ENCODE measurements at places on chromosomes 2 and 18.

DNA sequence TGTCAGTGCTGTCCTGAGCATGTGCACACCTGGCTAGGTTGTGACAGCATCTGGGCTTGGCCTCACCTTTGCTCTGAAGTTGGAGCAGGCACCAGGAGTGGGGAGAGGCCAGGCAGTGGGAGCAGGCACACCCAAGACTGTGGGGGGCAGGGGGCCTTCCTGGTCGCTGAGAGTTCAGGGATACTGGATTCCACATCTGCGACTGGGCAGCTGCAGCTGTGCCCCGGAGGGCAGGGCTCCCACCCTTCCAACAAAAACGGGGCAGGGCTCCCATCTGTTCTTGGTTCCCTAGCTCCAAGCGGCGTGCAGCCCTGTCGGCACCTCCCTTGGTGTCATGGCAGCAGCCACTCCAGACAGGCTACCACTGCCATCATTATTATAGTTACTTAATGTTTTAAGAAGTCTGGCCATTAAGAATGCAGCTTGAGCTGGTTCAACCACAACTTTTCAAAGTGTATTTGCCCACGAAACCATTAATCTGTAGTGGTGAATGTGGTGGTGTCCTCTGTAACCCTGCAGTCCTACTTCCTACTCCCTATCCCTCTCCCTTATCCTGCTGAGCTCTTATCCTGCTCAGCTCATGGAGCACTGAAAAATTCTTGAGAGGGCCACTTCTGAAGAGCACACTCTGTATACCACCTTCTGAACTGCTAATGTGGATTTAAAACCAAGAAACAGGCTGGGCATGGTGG, 48.0 kb upstream of the RAB1A start:
- no peaks in the 10 kb centered on the region for H3K27me3 ChIP-seq
- DNase-seq: no peak
- H3K4me3 ChIP-seq: no peak overlapping the region
- H3K36me3 ChIP-seq: no peaks in the 10 kb centered on the region
- H3K4me1 ChIP-seq: no peaks in the 10 kb centered on the region

- H3K4me1 ChIP-seq: no peaks in the 10 kb centered on the region
- no peaks in the 10 kb centered on the region for H3K36me3 ChIP-seq
- no peak overlapping the region for H3K4me3 ChIP-seq
- no peaks in the 10 kb centered on the region for H3K27me3 ChIP-seq
Measured at GRCh38 chr18:68779169-68779568, 18.7 kb upstream of the CCDC102B start.

GRCh38 chr2:216312441-216312840, 59.8 kb downstream of the MARCHF4 start:
- no peak overlapping the region for H3K27ac ChIP-seq
- no peak overlapping the region for H3K4me3 ChIP-seq
- no peak for DNase-seq
- H3K4me1 ChIP-seq: no peaks in the 10 kb centered on the region
- H3K36me3 ChIP-seq: no peaks in the 10 kb centered on the region
- no peaks in the 10 kb centered on the region for H3K27me3 ChIP-seq

DNA sequence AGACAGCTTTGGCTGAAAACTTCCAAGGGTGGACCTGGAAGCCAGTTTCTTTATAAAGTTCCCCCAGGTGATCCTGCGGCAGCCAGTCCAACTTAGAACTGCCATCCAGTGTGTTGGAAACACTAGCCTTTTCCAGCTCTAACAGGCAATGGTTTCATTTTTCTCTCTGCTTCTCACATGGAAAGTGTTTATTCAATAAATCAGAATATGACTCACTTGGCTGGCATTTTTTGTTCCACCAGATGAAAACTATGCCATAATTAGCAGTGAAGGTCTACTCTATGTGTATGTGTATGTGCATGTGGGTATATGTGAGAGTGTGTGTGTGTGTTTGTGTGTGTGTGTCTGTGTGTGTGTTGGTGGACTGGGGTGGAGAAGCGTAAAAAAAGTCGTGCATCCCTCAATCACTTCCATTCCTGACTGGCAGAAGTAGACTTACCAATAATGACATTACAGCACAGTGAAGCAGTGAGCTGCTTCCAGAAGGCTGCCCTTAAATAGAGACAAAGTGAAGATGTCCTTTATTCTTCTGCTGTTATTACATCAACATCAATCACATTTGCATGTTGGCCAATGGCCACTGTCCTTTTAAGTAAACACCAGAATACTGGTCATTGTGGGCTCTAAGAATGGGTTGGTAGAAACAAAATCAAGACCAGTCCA, 90.9 kb upstream of the SETBP1 start:
- no peak overlapping the region for H3K27ac ChIP-seq
- H3K4me3 ChIP-seq: no peak overlapping the region
- H3K27me3 ChIP-seq: no peaks in the 10 kb centered on the region

GRCh38 chr2:80830891-80831290, 526.3 kb upstream of the LRRTM1 start:
- H3K36me3 ChIP-seq: no peaks in the 10 kb centered on the region
- no peak overlapping the region for H3K27ac ChIP-seq
- no peaks in the 10 kb centered on the region for H3K27me3 ChIP-seq
- no peak overlapping the region for H3K4me3 ChIP-seq

- peaks cover 17% of the 10 kb centered on the region for H3K36me3 ChIP-seq
- no peak overlapping the region for H3K27ac ChIP-seq
- DNase-seq: no peak
- no peak overlapping the region for H3K4me3 ChIP-seq
Measured at GRCh38 chr18:79915161-79916127, 36.0 kb downstream of the SLC66A2 start.

DNA sequence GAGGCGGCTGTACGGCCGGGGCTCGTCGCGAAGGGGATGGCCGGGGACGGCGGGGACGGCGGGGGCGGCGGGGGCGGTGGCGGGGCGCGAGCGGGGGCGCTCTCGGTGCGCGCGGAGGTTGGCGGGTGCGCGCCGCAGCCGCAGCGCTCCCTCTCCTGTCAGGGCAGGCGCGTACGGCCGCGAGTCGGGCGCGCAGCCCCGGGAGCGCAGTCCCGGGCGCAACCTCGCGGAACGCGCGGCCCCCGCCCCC, 296 bp upstream of the GRHL1 start:
- no peak overlapping the region for H3K27ac ChIP-seq
- H3K36me3 ChIP-seq: no peaks in the 10 kb centered on the region
- DNase-seq: no peak
- peak overlapping the region; percentile 49 for H3K4me3 ChIP-seq
- H3K4me1 ChIP-seq: peaks cover 10% of the 10 kb centered on the region

DNA sequence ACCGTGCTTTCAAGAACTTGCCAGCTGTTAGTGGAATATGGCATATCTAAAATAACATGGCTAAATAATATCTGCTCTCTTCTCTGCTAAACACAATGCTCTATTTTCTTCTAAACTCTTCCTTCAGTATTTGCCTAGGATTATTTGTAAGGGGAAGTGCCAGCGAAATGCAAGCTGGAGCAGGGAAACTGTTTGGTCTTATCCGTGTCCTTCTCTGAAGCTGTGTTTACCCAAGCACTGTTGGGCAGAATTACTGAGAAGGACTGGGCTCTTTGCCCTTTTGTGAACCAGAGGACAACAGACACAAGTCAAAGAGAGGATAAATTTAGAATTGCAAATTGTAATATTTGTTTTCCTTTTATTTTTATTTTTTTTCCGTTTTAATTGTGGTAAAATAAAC, 23.6 kb downstream of the CPO start:
- H3K27ac ChIP-seq: no peak overlapping the region
- H3K36me3 ChIP-seq: no peaks in the 10 kb centered on the region
- DNase-seq: no peak
- H3K4me3 ChIP-seq: no peak overlapping the region
- H3K4me1 ChIP-seq: no peaks in the 10 kb centered on the region

DNA sequence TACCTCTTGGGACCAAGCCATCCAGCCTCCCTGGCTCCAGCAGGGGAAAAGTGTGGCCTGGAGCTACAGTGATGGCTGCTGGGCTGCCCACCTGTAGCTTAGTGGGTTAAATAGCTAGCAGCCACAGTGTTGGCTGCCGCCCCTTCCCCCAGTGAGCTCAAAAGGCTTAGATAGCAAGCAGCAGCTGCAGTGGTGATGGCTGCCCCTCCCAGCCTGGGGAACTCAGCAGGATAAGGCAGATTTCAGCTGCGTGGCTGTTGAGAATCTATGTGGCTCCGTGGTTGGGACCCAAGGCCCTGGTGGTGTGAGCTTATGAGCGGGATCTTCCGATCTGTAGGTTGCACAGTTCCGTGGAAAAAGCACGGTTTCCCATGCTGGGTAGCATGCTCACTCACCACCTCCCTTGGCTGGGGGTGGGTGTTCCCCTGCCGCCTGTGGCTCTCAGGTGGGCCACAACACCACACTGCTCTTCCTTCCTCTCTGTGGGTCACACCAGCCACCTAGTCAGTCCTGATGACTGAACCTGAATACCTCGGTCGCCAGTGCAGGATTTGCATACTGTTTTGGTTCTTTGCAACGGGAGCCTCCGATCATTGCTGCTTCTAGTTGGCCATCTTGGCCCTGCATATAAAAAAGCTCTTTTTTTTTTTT, 946.5 kb upstream of the FAM98A start:
- no peaks in the 10 kb centered on the region for H3K27me3 ChIP-seq
- no peaks in the 10 kb centered on the region for H3K4me1 ChIP-seq
- no peak for DNase-seq
- no peak overlapping the region for H3K27ac ChIP-seq
- H3K36me3 ChIP-seq: no peaks in the 10 kb centered on the region

DNA sequence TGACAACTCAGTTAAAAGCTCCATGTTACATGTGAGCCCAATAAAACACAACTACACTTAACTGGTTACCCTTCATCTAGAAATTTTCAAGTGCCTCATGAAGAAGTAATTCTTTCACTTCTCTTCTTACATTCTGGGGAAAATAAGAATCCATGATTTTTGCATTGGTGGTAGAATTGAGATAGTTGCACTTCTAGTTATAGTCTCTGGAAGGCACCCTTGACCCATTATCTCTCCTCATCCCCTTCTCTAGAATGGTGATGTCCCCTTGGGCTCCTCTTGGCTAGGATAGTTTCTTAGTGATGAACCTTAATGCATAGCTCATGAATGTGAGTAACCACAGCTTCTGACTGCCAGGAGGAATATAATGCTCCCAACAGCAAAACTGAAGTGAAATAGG, 3.6 kb downstream of the LGALSL start:
- H3K4me3 ChIP-seq: no peak overlapping the region
- no peak overlapping the region for H3K27ac ChIP-seq
- no peaks in the 10 kb centered on the region for H3K36me3 ChIP-seq
- H3K4me1 ChIP-seq: peaks cover 12% of the 10 kb centered on the region

GRCh38 chr18:33330711-33331110, 109.8 kb downstream of the CCDC178 start:
- no peaks in the 10 kb centered on the region for H3K27me3 ChIP-seq
- H3K27ac ChIP-seq: no peak overlapping the region
- no peaks in the 10 kb centered on the region for H3K4me1 ChIP-seq
- no peak overlapping the region for H3K4me3 ChIP-seq
- no peaks in the 10 kb centered on the region for H3K36me3 ChIP-seq

DNA sequence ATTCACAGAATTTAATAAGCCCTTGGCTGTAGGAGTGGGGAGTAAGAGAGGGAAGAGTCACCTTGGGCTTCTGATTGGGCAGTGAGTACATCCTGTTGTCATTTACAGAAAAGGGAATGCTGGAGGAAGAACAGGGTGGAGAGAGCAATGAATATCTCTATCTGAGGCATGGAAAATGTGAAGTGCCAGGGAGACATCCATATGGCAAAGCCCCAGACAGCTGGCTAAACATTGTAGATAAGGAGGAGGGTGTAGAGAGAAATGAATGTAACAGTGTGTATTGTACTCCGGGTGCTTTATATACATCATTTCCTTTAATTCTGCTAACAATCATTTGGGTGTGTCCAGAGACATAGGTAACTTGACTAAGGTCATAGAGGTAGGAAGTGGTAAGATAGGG, 103.5 kb downstream of the UPP2 start:
- H3K4me1 ChIP-seq: no peaks in the 10 kb centered on the region
- no peaks in the 10 kb centered on the region for H3K27me3 ChIP-seq
- no peaks in the 10 kb centered on the region for H3K36me3 ChIP-seq
- no peak overlapping the region for H3K4me3 ChIP-seq

GRCh38 chr2:1591978-1592907, 152.1 kb downstream of the PXDN start:
- DNase-seq: no peak

DNA sequence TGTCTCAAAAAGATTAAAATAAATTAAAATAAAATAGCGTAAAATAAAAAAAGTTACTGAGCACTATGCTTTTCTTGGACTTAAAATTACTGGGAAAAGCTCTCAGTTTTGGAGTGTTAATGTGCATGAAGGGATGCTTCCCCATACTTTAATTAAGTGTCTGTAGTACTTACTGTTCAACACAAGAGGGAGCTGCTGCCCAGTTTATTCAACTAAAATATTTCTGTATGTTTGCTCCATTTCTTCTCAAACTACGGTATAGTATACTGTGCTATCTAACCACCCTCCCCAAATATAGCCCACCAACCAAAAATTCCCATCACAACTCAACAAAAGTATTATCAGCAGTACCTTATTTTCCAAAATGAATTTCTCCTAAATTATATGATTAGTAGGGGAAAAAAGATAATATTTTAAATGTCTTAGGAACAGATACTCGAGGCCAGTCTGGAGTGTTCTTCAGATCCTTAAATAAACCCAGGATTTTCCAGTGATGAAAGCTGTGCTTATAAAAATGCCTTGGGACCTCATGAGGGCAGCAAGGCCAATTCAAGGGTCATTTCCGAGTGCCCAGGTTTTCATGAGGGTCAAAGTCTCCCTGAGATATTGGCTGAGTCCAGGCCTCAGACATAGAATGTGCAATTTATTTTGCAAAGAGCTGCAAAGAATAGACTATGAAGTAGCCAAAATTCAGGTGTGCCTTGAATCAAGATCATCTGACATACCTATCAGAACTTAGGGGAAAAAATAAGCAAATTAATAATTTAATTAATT, 64.1 kb downstream of the CHRNA1 start:
- no peak for DNase-seq
- H3K4me1 ChIP-seq: no peaks in the 10 kb centered on the region
- no peaks in the 10 kb centered on the region for H3K36me3 ChIP-seq
- no peak overlapping the region for H3K27ac ChIP-seq
- no peaks in the 10 kb centered on the region for H3K27me3 ChIP-seq
- H3K4me3 ChIP-seq: no peak overlapping the region

- H3K36me3 ChIP-seq: no peaks in the 10 kb centered on the region
- no peak for DNase-seq
- H3K27ac ChIP-seq: no peak overlapping the region
- H3K27me3 ChIP-seq: no peaks in the 10 kb centered on the region
Measured at GRCh38 chr2:95760806-95761525, 169.2 kb downstream of the TRIM43 start.

DNA sequence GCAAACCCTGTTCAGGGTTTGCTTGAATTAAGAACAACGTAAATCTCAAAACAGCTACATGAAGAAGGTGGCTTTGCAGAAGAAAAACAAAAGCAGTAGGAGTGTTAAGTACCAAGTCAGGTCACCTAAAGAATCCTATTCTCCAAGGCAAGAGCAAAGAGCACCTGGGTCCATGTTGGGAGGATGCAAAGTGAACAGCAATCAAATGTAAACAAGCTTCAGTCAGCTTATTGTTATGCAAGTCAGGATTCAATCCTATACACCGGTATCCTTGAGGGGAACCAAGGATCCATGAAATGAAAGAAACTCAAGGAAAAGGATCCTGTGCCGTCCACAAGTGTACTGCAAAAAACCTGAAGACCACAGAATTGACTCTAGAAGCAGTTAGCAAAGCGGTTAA, 261.0 kb upstream of the DDX18 start:
- H3K36me3 ChIP-seq: no peaks in the 10 kb centered on the region
- no peak for DNase-seq
- no peak overlapping the region for H3K27ac ChIP-seq
- H3K4me3 ChIP-seq: no peak overlapping the region
- H3K4me1 ChIP-seq: no peaks in the 10 kb centered on the region
- no peaks in the 10 kb centered on the region for H3K27me3 ChIP-seq

- H3K36me3 ChIP-seq: no peaks in the 10 kb centered on the region
- no peak overlapping the region for H3K27ac ChIP-seq
- H3K4me3 ChIP-seq: no peak overlapping the region
- DNase-seq: no peak
- H3K27me3 ChIP-seq: no peaks in the 10 kb centered on the region
- H3K4me1 ChIP-seq: no peaks in the 10 kb centered on the region
Measured at GRCh38 chr2:136019825-136020224, 34.4 kb upstream of the DARS1 start.

Measured in CD4-positive, alpha-beta T cell (primary cell).